Cortex of kidney (tissue), 1 donor: ENCODE measurements at places on chromosomes 5 and 9.

DNA sequence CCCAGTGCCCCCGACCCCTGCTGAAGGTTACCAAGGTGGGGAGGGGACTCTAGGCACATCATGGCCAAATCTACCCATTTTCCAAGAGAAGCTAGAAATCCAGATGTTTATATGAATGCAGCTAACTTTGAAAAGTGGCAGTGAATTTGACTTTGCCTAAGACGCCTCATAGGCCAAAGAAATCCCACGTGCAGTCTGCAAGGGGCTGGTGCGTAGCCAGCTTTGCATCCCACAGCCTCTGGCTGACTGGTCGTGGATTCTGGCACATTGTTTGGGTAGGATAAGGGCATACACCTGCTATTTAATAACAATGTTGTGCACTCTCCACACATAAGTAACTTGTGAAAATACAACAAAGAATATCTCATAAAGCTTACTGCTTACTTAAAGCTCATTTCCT, 3.5 kb upstream of the GADD45G start:
- no peak for DNase-seq

DNA sequence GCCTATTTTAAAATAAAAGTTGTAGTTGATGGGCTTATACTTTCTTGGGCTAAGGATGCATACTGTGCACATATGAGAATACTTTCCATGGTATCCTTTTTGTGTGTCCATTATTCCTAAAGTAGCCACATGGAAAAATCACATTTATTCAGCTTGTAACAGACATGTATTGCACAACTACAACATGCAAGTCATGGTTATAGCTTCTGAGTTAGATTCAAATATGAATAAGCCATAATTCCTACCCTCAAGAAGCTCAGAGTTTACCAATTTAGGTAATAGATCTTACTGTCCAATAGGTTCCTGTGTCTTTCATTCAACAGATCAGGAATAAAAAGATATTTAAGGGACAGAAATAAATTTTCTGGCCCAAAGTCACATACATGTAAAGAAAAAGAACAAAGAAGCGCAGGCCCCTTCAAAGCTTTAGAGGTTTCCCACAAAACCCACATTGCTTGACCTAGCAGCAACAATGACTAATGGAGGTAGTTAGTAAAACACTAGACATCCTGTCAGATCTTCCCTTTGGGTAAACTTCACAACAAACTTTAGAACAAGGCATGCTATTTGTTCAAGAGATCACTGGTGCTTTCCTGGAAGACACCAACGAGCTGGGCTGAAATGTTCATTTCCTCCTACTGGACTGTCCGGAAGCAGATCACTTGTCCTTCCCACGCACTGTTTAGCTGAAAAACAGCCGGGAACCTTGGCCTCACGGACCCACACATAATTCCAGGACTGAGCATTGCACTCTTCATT, 78.4 kb upstream of the ITGA1 start:
- no peak for DNase-seq

- no peak for DNase-seq
These were observed 20.3 kb downstream of the LMX1B start for GRCh38 chr9:126633881-126634558.

GRCh38 chr5:160427607-160428006, 6.0 kb downstream of the PTTG1 start:
- no peak for DNase-seq

- DNase-seq: no peak
These were observed 71.0 kb downstream of the FER start for GRCh38 chr5:108818613-108819272.

- DNase-seq: no peak
These were observed 27.9 kb upstream of the CTNNA1 start for GRCh38 chr5:138725153-138725817.

DNA sequence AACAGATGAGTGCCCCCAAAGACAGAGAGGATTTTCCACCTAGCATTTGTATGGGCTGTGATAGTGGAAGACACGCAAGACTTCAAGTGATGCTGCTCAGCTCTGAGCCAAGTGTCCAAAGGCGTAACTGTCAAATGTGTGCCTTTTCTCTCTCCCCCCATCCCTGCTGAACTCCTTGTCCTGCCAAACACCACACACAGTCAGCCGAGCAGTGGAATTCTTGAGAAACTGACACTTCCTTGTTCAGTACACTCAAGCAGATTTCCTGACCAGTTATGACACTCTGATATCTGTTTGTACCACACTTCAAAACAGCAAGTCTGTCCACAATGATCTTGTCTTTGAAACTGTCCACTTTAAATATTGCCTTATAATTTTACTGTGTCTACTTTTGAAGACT, 166.4 kb downstream of the PIK3R1 start:
- no peak for DNase-seq

DNA sequence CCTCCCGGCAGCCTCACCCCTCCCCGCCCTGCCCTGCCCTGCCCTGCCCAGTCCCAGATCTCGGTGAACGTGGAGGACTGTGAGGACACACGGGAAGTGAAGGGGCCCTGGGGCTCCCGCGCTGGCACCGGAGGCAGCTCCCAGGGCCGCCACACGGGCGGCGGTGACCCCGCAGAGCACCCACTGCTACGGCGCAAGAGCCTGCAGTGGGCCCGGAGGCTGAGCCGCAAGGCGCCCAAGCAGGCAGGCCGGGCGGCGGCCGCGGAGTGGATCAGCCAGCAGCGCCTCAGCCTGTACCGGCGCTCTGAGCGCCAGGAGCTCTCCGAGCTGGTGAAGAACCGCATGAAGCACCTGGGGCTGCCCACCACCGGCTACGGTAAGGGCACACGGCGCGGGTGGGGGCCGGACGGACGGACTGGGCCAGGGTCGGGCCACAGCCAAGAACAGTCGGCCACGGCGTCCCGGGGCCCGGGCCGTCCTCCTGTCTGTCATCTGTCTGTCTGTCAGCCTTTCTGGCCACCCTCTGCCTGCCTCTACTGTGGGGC, 84.2 kb downstream of the KCNT1 start:
- no peak for DNase-seq

GRCh38 chr9:126763130-126763764, 41.6 kb upstream of the ZBTB43 start:
- no peak for DNase-seq

- no peak for DNase-seq
These were observed 23.9 kb downstream of the GTF3C4 start for GRCh38 chr9:132694144-132694543.

GRCh38 chr5:109964136-109964535, 274.4 kb downstream of the MAN2A1 start:
- no peak for DNase-seq

DNA sequence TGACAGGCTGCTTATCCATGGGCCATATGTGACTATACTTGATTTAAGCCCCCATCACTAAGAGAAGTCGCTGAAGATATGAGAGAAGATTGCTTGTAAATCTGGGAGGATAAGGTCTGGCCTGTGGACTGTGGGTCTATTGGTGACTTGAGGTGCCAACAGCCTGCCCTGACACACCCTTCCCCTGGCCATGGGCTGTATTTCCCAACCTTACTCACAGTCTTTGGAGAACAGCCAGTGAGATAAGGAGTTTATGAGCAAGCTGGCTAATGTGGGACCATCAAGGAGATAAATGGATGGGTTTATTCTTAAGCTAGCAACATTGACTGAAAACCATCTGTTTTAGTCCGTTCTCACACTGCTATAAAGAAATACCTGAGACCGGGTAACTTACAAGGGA, 231.3 kb downstream of the ZSWIM6 start:
- no peak for DNase-seq

DNA sequence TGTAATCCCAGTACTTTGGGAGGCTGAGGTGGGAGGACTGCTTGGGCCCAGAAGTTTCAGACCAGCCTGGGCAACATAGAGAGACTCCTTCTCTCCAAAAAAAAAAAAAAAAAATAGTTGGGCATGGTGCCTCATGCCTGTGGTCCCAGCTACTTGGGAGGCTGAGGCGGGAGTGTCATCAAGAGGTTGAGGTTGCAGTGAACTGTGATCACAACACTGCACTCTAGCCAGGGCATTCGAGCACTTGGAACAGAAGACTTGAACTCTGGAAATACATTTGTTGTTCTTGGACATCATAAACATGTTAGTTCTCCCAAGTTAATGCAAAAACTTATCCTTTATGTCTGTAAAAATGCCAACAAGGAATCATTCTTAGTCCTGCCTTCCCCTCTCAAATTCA, 29.6 kb downstream of the EHMT1 start:
- DNase-seq: no peak

- DNase-seq: no peak
These were observed 274.1 kb downstream of the ARHGAP26 start for GRCh38 chr5:143044265-143044664.

DNA sequence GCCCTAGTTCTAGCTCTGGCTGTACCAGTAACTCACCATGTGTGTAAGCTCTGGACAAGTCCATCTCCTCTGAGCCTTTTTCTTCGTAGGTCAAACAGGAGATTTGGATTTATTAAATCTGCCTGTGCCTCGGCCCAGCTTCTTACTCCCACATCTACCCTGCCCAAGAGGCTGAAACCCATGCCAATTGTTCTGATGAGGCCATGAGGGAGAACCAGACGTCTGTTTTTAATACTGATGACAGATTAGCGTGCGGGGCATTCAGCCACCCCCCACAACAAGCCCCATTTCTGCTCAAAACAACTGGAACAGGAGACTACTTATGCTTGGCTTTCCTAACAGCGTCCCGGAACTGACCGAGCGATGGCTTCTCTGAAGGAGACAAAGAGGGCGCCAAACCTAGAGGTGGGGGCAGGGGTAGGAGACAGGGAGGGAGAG, 81.2 kb upstream of the TRIM32 start:
- no peak for DNase-seq

GRCh38 chr5:58764199-58764598, 181.3 kb downstream of the RAB3C start:
- DNase-seq: no peak

- no peak for DNase-seq
These were observed 104.6 kb upstream of the PPP1R26 start for GRCh38 chr9:135375001-135375400.

DNA sequence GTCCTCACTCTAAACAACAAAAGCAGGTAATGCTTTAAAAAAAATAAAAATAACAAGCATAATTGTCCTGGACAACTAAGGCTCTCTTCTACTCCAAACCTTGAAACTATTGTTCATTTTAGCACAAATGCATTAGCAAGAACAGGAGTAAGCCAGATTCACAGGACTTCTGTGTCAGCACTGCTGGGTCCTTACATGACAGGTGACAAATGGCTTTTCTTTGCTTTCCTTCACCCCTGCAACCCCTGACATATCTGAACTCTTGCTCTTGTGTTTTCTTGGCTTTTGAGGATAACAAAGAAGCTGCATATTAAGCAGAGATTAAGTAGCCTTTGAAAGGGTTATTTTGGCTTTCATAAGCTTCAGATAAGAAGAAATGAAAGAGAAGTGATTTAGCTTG, 71.1 kb downstream of the ZNF474 start:
- no peak for DNase-seq

DNA sequence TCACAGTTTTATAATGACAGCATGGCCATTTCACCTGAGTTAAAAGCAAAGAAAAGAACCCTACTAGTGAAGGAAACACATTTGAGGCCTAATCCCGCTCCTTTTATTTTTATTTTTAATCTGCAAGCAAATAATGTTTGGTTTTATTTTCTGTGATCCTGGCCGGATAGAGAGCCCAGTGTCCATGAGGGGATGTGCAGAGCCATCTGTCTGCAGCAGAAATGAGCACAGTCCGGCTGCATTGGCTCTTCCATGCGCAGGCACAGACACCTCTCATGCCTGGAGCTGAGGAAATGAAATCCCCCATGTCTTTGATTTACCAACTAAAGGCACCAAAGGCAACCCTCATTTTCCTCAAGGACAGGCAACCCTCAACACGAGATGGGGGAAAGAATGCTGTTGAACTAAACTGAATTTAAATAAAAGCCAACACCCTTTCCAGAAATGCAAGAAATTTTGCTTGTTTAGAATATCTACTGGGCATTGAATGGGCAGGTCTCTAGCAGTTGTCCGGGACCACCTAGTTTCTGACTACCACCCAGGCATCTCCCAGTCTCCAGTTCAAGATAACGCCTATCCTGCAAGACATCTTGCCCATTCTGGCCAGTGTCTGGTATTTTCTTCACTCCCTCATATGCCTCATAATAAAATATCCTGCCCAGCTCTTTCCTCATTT, 47.9 kb upstream of the SEMA6A start:
- DNase-seq: no peak

DNA sequence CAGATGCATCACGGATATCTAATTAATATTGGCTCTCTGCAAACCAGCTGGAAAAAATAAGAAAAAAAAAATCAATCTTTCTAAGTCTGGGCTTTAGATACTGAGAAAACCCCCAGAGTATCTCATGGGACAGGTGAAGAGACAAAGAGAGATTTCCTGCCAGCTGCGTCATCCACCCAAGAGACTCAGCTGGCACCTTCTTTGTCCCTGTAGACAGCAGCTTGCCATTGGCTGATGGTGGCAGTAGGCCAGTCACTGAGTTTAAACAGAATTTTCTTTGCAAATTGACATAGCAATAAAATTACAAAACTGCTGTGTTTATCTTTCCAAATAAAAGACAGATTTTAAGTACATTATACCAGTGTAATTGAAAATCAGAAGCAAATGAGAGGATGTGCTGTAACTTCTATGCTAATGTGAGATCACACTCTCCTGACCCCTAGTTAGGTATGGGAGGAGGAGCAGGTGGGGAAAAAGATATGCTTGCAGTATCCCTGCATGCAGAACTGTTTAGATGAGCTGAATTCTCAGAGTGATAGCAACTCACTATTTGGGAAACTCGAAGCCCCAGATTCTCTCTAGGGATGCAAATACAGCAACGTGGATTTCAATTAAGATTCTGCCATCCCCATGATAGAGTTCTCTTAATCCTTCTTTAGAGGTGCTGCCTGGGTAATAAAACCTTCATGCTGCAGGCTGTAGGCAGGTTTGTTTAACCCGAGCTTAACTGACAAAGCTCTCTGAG, 72.2 kb downstream of the NMUR2 start:
- no peak for DNase-seq

- DNase-seq: no peak
These were observed 70.0 kb downstream of the IRX2 start for GRCh38 chr5:2681476-2681875.

DNA sequence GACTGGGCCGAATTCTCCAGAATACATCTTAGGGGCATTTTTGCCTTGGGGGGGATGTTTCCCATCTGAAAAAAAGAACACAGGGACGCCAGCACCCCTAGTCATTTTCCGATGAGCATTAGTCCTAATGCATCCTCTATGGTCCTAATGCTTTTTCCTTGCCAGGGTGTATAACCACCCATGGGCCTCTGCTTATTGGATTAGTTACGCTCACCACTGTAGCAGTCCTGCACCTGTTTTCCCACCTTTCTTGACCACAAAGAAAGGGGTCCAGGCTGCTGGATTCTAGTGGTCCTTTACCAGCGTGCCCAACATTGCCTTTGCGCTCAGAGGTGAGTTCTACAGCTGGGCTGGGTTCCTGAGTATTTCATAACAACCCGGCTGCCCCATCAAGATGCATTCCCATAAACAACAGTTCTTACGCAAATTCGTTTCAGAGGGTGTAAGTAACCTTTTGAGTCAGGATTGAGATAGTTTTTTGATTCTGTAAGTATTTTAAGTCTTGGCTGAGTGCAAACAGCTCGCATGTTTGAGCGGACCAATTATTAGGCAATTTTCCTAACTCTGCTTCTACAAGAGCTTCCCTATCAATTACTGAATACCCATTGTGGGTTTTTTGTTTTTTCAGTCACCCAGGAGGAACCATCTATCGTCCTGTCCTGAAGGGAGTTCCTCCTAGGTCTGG, 135.1 kb downstream of the DROSHA start:
- DNase-seq: no peak

- DNase-seq: no peak
These were observed 47.7 kb upstream of the STK32A start for GRCh38 chr5:147187099-147187540.
